Keratinocyte (primary cell): ENCODE measurements at places on chromosomes 7 and 10.
A peak's percentile ranks its signal among the peaks of the same experiment; 100 is the strongest.

- DNase-seq = no peak
These were observed 2.2 kb upstream of the INPP5F start for GRCh38 chr10:119723624-119724023.

- no peak for DNase-seq
These were observed 153.0 kb upstream of the RHOBTB1 start for GRCh38 chr10:61097026-61097425.

GRCh38 chr7:50207686-50208255 lies 96.7 kb upstream of the IKZF1 start:
- no peak for DNase-seq

GRCh38 chr10:73893426-73893825 lies 17.5 kb upstream of the PLAU start:
- DNase-seq = no peak

- DNase-seq = no peak
These were observed 20.6 kb downstream of the ZNF777 start for GRCh38 chr7:149440222-149440621.

GRCh38 chr10:6327961-6328698 lies 125.4 kb downstream of the PFKFB3 start:
- DNase-seq = no peak

DNA sequence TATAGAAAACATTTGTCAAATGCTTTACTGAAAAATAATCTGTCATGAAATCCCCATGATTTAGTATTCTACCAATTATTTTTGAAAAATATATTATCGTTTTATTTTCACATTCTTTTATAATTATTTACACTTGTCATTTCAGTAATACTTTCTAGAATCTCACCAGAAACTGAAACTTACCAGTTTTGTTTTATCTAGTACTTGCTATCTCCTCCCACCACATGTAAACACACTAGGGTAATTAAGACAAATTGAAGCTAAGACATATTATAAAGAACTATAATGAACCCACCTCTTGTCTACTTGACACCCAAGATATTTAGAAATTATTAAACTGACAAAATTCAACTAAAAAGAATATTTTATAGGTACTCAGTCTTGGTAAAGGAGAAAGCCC lies 51.5 kb upstream of the GRM3 start:
- DNase-seq = no peak

GRCh38 chr7:151361193-151361959 lies 19.8 kb downstream of the NUB1 start:
- no peak for DNase-seq

GRCh38 chr7:32299133-32299702 lies 191.0 kb downstream of the LSM5 start:
- DNase-seq = no peak

GRCh38 chr10:65394502-65395297 lies 1531.1 kb upstream of the LRRTM3 start:
- DNase-seq = no peak

GRCh38 chr7:76051840-76052239 lies 3.9 kb downstream of the MDH2 start:
- no peak for DNase-seq

DNA sequence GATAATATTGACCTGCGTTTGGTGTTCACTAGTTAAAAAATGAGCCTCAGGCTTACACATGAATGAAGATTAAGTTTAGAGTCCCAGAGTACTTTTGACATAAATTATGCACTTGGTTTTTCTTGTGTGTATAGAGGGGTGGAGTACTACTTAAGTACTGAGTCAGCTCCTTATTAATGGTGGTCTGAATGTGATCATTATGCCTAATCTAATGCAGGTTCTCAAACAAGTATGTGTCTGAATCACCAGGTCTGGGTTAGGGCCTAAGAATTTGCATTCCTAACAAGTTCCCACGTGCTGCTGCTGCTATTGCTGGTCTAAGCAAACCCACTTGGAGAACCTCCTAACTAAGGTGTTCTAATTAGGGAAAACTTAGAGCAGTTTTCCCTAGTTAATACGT lies 30.7 kb upstream of the STOX1 start:
- peak; percentile 91 for DNase-seq

DNA sequence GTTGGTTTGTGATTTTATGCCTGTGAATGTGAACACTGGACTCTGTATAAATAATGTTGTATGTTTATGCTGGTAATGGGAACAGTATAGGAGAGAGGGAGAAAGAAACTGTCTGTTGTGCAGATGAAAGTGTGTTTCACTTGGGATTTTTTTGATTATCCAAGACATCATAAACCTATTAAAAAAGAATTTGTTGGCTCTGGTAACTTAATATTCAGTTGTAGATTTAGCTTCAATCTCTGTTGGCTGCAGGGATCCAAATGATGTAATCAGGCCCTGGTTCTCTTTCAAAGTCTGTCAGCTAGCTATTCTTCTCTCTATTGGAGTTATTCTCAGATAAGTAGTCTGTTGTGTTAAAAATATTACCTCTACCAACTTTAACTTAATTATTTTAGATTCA lies 168.8 kb upstream of the RHOBTB1 start:
- no peak for DNase-seq

DNA sequence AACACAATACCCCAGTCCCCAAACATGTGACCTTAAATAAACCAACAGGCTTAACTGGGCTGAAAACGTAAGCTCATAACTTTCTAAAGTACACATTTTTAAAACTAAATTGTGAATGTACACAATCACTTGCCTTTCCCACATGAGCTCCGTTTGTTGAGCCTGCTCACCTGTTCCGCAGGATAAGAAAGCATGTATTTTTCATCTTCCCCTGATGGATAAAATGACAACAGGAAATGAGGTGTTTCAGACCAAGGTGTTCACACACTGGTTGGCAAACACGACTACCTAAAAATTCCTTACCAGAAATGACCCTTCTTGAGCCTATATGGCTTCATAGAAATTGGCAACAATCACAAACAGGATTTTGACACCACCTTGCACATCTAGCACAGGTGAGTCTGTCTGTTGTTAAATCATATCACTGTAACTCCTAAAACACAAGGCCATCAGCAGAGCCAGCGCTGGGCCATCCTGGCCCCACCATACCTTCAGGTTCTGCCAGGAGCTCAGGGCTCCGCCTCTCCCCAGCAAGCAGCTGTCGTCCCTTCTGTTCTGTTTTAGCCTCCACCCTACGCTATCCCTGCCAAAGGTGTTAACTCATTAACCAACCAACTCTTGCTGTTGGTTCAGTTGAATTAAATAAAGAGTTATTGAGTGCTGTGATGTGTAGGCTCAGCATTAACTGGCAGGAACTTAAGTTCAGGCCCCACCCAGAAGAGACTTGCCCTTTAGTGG lies 73.6 kb upstream of the RNF32 start:
- DNase-seq = no peak

- DNase-seq = no peak
These were observed 31.9 kb downstream of the WDR11 start for GRCh38 chr10:120883071-120883470.

DNA sequence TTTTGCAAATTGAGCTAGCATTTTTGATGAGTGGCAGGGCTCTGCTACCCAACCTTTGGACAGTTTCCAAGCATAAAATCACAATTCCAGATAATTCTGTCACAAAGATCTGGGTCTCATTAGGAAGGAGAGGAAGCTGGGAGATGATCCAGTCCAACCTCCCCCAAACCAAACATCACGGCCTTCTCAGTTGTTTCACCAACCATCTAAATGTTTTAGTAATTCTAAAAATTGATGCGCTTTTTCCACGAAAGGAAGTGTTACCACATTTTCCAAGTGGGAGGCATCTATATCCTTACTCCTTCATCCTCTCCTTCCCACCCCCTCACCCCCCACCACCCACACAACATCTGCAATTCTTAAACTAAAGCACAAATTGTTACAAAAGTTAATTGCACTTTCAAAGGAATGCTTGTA lies 108.3 kb downstream of the EGFR start:
- no peak for DNase-seq

- DNase-seq = no peak
These were observed 469.5 kb downstream of the TYW1 start for GRCh38 chr7:67466109-67466508.

DNA sequence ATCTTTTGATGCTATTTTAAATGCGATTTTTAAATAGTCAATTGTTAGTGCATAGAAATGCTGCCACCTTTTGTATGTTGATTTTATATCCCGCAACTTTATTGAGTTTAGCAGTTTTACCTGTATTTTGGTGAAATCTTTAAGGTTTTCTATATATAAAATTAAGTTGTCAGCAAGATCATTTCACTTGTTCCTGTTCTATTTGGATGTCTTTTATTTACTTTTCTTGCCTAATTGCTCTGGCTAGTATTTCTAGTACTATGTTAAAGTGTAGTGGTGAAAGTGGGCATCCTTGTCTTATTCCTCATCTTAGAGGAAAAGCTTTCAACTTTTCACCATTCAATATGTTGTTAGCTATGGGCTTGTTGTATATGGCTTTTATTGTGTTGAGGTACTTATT lies 813.3 kb upstream of the CELF2 start:
- no peak for DNase-seq

DNA sequence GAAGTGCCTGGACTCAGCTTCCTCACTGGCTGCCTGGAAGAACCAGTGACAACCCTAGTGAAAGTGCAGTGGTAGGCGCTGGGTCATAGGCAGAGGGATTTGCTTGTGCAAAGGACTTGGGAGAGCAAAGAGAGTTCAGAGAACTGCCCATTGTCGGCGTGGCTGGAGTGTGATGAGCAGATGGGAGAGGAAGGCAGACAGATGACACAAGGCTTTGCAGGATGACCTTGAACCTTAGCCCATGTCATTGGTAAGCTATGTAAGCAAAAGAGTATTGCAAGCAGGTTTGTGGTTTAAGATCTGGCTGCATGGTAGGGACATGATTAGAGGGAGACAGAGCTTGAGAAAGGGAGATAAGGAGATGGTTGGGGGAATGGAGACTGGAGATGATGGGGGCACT lies 35.3 kb upstream of the NOBOX start:
- no peak for DNase-seq

GRCh38 chr10:87979847-87980246 lies 116.4 kb downstream of the PTEN start:
- no peak for DNase-seq

DNA sequence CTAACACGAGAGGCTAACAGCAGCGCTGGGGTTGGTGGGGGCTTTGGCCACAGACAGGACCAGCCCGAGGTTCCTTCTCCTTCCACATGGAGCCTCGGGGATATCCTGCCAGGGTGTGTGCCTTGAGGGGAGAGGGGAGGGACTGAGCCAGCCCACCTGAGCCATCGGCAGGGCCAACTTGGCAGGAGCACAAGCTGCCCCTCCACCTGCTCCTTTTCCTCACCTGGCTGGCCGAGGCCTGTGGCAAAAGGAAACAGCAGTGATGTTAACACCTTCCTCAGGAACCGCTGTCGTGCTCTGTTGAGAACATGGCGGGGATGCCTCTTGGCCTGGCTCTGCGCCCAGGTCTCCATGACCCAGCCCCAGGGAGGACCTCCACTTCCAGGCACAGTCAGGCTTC lies 255.1 kb upstream of the PPP2R2D start:
- DNase-seq = no peak

DNA sequence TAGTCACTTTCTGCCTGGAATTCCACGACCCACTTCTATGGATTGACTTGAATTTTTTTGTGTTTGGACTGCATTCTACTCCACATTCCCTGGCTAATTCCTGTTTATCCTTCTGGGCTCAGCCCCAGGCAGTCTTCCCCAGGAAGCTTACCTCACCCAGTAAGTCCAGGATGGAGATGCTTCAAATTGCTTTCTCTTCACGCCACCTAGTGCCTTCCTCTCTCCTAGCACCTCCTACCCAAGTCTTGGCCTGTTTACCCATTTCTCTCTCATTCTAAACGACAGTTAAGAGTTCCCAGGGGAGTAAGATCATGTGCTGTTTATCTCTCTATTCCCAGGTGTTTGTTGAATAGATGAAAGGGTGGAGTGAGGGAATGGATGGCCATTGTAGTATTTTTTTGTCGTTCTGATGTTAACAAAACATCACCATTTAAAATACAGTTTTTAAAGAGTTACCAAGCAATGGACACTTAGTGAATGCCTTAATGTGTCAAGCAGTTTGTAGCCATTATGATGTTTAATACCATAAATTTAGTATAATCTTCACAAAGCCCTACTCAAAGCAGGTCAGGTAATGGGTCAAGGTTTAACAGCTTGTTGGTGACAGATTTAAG lies 45.5 kb upstream of the TARP start:
- peak; percentile 17 for DNase-seq

DNA sequence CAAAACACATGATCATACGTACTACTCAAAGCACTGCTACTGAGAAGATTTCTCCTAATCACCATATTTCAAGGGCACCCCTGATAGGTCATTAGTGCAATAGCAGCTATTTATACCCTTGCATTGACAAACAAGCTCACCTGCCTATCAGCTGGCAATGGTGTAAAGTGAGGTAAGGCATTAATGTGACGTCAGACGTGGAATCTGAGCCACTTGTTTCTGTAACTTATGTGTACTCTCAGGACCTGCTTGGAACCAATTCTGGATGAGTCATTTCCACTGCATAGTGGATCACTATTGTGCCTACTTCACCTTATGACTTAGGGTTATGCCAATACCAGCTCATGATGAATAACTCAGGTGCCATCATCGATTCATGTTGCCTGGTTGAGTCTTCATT lies 628.5 kb upstream of the CELF2 start:
- no peak for DNase-seq

GRCh38 chr10:15321431-15322341 lies 49.4 kb downstream of the FAM171A1 start:
- DNase-seq = no peak

DNA sequence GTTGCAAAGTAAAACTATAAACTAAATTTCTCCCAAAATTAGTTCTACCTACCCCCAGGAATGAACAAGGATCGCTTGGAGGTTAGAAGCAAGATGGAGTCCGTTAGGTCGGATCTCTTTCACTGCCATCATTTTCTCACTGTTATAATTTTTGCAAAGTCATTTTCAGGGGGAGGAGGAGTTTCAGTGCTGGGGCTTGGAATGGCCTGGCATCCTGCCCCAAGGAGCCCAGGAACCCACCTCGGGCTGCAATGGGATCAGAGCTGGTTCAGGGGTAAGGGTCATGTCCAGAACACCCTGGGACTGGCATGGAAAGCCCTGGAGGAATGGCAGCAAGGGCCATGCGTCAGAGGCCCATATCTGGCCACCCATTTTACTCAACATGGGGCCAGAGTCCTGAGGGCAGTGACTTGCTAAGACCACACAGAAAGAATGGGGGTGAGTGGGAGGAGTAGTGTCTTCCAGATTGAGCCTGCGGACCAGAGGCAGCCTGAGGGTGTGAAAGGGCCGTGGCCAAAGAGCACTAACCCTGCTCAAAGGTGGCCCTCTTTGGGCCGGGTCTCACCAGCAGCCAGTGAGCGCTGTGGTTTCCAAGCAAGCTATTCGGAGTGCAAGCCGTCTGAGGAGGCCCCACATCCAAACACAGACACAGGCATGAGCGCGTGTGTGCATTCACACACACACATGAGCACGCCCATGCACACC lies 31.8 kb downstream of the GPRIN2 start:
- peak; percentile 61 for DNase-seq

DNA sequence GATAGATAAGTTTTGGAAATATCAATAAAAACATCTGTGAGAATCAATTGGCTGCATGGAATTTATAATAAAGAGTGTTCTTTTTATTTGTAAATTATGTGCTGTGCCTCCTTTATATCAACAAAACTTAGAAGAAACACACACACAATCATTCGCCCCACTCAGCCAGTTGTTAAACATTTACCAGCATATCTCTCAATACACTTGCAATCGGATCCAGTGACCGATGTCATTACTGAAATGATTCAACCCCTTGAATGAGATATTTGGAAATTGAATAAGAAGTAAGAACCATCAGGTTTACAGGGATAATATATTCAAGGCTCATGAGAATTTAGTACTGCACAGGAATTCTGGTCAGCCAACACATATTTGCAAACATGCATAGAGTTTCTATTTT lies 35.6 kb downstream of the TAF3 start:
- DNase-seq = no peak

GRCh38 chr10:3095373-3096139 lies 28.2 kb downstream of the PFKP start:
- peak; percentile 94 for DNase-seq
